ENCODE measurements at places on chromosomes 5 and 9.

DNA sequence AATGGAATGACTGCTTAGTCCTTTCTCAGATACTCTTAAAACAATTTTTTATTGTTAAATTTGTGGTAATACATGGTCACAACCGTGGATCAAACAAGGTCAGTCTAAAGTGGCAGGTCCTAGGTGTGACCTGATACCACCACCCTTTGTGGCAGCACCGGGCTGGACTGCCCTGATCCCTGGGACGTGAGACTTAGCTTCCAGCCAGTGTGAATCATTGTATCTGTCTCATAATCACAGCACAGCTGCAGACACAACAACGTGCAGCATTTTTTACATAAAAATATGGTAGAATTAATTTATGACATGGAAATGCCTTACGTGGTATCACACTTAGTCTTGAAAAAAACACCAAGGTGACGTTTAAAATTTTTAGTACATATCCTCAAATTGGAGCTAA, 7.8 kb downstream of the TOR1B start:
- DNase-seq = no peak

DNA sequence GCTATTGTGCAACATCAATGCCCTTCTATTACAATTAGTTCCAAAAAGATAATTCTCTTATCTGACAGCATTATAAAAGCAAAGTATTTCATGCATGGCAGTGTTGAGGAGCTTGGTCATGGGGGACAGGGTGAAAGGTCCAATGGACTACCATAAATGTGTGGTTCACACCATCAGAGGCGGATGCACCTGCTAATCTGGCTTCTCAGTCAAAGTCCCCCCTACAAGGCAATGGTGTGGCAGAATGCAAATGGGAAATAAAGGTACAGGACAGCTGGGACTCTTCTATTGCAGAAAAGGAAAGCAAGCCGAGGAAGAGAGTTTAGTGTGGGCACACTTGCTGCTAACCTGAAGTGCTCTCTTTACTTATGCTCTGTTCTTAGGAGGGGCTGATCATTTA, 369.1 kb downstream of the NDUFS4 start:
- no peak for DNase-seq

DNA sequence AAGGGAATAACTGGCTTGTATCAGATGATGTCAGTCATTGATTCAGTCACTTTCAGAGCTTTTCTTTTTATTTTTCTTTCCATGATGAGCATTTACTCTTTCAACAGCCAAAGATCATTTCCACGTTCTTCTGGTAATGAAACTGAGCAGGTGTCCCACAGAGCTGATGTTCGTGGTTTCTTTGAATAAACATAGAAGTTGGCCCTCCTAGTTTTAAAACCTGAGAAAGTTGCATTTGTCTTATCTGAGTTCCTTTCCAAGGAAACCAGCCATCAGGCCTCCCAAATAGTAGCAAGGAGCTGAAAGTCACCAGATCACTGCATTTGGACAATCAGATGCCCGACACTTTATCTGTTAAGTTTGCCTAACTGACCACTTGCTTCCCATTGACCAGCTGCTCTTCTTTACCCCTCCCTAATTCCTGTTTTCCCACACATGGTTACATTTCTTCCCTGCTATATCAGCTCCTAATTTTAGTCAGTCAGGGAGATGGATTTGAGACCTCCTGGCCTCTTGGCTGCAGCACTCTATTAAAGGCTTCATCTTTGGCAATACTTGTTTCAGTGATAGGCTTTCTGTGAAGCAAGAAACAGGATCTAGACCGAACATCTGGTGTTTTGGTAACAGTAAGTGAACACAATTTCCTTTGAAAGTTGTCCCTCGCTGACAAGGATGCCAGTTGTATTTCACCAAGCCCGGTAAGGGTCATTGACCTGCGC, 420.8 kb downstream of the CHSY3 start:
- no peak for DNase-seq

GRCh38 chr9:5988265-5988664, 27.2 kb downstream of the RANBP6 start:
- no peak for DNase-seq

DNA sequence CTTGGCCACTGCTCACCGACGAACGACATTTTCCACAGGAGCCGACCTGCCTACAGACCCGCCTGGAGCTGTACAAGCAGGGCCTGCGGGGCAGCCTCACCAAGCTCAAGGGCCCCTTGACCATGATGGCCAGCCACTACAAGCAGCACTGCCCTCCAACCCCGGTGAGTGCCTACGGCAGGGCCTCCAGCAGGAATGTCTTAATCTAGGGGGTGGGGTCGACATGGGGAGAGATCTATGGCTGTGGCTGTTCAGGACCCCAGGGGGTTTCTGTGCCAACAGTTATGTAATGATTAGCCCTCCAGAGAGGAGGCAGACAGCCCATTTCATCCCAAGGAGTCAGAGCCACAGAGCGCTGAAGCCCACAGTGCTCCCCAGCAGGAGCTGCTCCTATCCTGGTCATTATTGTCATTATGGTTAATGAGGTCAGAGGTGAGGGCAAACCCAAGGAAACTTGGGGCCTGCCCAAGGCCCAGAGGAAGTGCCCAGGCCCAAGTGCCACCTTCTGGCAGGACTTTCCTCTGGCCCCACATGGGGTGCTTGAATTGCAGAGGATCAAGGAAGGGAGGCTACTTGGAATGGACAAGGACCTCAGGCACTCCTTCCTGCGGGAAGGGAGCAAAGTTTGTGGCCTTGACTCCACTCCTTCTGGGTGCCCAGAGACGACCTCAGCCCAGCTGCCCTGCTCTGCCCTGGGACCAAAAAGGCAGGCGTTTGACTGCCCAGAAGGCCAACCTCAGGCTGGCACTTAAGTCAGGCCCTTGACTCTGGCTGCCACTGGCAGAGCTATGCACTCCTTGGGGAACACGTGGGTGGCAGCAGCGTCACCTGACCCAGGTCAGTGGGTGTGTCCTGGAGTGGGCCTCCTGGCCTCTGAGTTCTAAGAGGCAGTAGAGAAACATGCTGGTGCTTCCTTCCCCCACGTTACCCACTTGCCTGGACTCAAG, 1.5 kb downstream of the CSF2 start:
- peak; percentile 51 for DNase-seq

GRCh38 chr5:139561655-139562451, 714 bp downstream of the UBE2D2 start:
- peak; percentile 56 for DNase-seq

DNA sequence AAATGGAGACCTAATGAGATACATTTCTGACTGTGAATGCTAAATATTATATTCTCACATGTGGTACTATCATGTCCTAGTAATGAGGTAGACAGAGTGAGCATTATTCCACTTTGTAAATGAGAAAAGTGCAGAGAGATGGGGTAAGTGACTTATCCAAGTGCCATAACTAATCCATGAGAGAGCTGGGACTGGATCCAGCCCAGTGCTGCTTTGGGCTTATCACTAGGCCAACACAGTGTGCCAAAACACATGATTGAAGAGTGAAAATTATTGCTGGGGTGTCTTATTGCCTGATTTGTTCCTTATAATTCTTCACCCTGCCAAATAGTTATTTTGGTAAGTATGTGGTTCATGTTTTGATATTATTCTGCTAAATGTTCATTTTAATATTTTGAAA, 442.2 kb upstream of the GRAMD2B start:
- DNase-seq = no peak

DNA sequence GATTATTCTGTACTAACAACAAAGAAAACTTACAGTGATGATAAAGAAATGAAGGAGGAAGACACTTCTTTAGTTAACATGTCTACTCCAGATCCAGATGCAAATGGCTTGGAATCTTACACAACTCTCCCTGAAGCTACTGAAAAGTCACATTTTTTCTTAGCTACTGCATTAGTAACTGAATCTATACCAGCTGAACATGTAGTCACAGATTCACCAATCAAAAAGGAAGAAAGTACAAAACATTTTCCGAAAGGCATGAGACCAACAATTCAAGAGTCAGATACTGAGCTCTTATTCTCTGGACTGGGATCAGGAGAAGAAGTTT, 67.9 kb downstream of the VCAN start:
- DNase-seq = no peak

GRCh38 chr5:139406963-139407362, 3.1 kb upstream of the SPATA24 start:
- no peak for DNase-seq

DNA sequence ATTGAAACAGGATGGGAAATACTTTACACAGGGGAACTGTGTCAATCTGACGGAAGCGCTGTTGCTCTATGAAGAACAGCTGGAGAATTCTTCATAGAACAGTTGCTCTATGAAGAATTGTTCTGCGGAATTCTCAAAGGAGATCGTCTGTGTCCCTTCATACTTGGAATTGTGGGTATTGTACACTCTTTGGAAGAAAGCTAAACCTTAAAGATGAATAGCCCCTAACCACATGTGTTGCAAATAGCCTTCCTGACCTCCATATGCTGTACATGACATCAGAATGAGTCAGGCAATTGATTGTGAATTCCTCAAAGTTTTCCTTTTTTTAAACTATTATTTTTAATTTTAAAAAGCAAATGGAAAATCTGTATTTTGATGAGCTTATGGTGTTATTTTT, 15.6 kb downstream of the NIM1K start:
- no peak for DNase-seq

DNA sequence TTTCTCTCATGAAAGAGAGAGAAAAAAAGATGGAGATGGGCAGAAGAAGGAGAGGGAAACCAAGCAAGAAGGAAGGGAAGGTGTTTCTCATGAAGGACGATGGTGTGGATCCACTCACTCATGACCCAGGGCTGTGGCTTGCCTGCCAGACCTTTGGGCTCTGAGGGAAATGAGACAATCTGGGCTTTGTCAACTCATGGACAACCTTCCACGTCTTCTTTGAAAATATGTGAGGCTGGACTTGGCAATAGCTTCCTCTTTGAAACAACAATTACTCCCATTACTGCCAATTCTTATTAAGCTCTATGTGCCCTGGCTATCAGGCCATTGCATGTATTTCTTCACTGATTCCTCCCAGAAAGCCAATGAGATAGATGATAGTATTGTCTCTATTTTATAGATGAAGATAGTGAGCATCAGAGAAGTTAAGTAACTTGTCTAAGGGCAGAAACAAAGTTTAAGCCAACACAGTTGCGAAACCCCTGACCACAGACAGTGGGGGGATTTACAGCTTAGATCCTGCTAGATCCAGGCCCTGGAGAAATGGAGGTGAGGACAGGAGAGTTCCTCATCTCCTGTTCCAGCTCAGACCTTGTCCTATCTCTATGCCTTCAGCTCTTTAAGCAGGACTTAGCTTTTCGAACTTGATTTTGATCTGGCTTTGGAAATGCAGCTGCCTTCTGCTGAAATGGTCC, 132.4 kb downstream of the GCNT1 start:
- no peak for DNase-seq

DNA sequence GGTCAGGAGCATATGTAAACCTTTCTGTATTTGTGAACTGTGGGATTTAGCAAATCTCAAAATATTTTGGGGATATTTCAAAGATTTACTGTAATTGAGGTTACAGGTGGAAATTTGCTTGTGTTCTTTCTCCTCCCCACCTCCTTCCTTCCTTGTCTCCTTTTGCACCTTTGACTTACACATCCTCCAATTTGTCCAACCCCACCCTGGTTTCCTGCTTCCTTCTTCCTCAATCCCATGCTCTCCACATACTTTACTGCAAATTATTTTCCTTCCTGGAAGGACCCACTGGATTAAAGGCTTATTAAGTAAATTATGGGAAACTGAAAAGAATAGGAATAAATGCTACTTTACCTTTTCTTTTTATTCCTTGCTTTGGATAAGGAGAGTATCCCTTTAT, 74.5 kb upstream of the LRRC70 start:
- no peak for DNase-seq

- DNase-seq = no peak
Measured at GRCh38 chr5:143571642-143572624, 168.4 kb upstream of the NR3C1 start.

DNA sequence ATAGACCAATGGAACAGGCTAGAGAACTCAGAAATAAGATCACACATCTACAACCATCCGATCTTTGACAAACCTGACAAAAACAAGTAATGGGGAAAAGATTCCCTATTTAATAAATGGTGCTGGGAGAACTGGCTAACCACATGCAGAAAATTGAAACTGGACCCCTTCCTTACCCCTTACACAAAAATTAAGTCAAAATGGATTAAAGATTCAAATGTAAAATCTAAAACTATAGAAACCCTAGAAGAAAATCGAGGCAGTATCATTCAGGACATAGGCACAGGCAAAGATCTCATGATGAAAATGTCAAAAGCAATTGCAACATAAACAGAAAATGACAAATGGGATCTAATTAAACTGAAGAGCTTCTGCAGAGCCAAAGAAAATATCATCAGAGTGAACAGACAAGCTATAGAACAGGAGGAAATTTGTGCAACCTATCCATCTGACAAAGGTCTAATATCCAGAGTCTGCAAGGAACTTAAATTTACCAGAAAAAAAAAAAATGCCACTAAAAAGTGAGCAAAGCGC, 43.8 kb downstream of the MRPS27 start:
- no peak for DNase-seq

- no peak for DNase-seq
Measured at GRCh38 chr5:157544623-157544989, 31.0 kb downstream of the ADAM19 start.

DNA sequence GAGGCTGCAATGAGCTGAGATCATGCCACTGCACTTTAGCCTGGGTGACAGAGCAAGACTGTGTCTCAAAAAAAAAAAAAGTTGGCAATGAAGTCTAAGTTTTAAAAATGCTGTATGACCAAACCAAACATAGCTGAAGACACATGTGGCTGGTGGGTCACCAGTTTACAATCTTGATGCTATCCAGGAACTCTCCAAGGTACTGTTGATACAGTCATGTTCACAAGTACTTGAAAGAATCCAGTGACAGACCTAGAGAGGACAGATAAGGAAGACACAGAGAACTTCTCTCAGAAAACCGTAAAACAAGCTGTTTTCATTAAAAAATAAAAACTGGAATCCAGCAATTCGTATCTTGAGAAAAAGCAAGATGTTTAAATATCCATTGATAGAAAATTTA, 95.7 kb downstream of the ACTBL2 start:
- no peak for DNase-seq

DNA sequence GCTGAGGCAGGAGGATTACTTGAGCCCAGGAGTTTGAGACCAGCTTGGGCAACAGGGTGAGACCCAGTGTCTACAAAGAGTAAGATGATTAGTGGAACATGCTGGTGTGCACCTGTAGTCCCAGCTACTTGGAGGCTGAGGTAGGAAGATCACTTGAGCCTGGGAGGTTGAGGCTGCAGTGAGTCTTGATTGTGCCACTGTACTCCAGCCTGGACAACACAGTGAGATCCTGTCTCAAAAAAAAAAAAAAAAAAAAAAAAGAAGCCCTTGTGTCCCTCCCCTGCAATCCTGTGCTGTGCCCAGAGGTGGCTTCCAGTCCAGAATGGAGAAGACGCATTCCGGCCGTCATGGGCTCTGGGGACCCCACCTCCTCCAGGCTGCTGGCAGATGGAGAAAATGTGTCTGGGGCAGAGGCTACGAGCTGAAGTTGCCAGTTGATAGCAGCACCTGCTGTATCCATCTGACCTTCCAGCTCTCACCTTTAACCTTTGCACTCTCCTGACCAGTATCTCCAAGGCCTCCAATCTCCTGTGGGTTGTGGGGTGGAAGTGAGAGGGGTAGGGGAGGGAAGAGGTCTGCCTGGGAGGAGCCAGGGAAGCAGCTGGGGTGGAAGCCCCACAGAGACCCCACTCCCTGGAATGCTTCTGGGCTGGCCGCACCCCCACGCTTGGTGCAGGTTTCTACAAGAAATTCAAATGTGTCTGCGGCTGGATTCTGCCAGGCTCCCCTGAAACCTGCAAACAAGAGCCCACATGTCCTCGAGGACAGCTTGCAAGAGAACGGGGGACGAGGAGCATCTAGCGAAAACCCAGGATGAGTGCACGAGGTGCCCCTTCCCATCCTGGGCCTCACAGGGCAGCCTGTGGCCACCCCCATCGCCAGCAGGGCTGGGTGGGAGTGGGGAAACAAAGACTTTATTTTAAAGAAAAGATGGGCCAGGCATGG, 148.3 kb upstream of the IER5L start:
- no peak for DNase-seq
